CD4-positive, alpha-beta memory T cell (primary cell): ENCODE measurements at places on chromosomes 12 and 14. TPM values are rescaled to one million over a fixed set of nuclear protein-coding genes. Genes with fewer than 3 reads are reported as not detected.
A peak's percentile ranks its signal among the peaks of the same experiment; 100 is the strongest.

Gene CPNE6
- total RNA-seq, result not detected

Gene SRRM4
- not detected for total RNA-seq

GRCh38 chr12:122099856-122100255, 21.3 kb downstream of the MLXIP start:
- peak; percentile 14 for DNase-seq
- H3K36me3 ChIP-seq, result no peaks in the 10 kb centered on the region
- H3K27ac ChIP-seq, result peak overlapping the region; percentile 29

Gene GNB3
- 5.1 TPM for total RNA-seq

- no peak overlapping the region for H3K4me3 ChIP-seq
- H3K27me3 ChIP-seq, result peaks cover 15% of the 10 kb centered on the region
- H3K27ac ChIP-seq, result no peak overlapping the region
- no peak for DNase-seq
- H3K4me1 ChIP-seq, result peaks cover 22% of the 10 kb centered on the region
- no peaks in the 10 kb centered on the region for H3K36me3 ChIP-seq
Measured at GRCh38 chr12:131832321-131833231, 4.4 kb downstream of the MMP17 start.

DNA sequence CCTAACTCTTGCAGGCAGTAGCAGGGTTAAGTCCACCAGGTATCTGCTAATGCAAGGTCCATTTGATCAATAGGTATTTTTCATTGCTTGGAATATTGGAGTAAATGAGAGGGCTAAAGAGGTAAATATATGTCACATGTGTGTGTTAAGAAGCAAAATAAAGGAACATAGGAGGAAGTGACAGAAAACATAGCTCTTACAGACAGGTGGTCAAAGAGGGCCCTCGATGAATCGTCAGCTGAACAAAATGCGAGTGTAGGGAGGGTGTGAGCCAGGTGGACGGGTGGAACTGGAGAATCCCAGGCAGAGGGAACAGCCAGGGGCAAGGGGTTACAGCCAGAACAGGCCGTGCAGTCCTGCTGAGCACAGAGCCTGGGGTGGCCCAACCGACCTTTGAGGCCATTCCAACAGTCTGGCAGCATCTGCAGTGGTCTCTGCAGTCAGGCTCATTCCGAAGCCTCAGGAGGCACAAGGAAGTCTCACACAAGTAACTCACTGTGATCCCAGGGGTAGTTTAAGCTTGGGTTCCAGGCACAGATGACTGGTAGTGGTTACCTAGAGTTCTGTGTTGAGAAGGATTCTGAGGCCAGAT, 43.2 kb downstream of the CCDC88C start:
- H3K27ac ChIP-seq, result peak overlapping the region; percentile 79
- H3K27me3 ChIP-seq, result no peaks in the 10 kb centered on the region
- no peak overlapping the region for H3K4me3 ChIP-seq
- peaks cover 99% of the 10 kb centered on the region for H3K4me1 ChIP-seq
- no peak for DNase-seq
- H3K36me3 ChIP-seq, result peaks cover 15% of the 10 kb centered on the region

DNA sequence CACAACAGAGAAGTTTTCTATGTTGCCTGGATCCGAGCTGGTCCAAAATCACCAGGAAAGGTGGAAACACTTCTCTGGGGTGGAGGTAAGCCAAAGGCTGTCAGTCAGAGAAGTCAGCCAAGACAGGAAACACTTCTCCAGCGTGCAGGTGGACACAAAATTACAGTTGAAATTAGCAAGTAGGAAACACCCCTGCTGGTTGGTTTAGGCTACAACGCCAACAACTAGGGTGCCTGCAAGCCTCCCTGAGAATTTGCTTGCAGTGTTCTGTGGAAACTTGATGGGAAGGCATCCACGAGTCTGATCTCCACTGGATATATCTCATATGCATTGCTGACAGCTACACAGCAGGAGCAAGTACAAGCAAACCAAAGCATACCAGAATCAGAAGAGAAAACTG, 600.5 kb downstream of the RERGL start:
- no peak overlapping the region for H3K4me3 ChIP-seq
- no peak for DNase-seq
- H3K36me3 ChIP-seq, result no peaks in the 10 kb centered on the region
- no peaks in the 10 kb centered on the region for H3K27me3 ChIP-seq
- no peaks in the 10 kb centered on the region for H3K4me1 ChIP-seq

- peaks cover 49% of the 10 kb centered on the region for H3K4me1 ChIP-seq
- H3K4me3 ChIP-seq, result no peak overlapping the region
- no peak overlapping the region for H3K27ac ChIP-seq
- no peaks in the 10 kb centered on the region for H3K27me3 ChIP-seq
- no peak for DNase-seq
- no peaks in the 10 kb centered on the region for H3K36me3 ChIP-seq
Measured at GRCh38 chr14:50057331-50057730, 59.0 kb downstream of the VCPKMT start.

- DNase-seq, result peak; percentile 34
- peak overlapping the region; percentile 74 for H3K4me3 ChIP-seq
- H3K4me1 ChIP-seq, result peaks cover 89% of the 10 kb centered on the region
- H3K36me3 ChIP-seq, result peaks cover 4% of the 10 kb centered on the region
- H3K27me3 ChIP-seq, result no peaks in the 10 kb centered on the region
Measured at GRCh38 chr12:75481774-75482173, 1.2 kb downstream of the GLIPR1 start.

GRCh38 chr14:102507857-102508312, 1.7 kb downstream of the ANKRD9 start:
- DNase-seq, result no peak
- no peak overlapping the region for H3K27ac ChIP-seq
- H3K27me3 ChIP-seq, result no peaks in the 10 kb centered on the region
- H3K36me3 ChIP-seq, result no peaks in the 10 kb centered on the region
- H3K4me3 ChIP-seq, result no peak overlapping the region
- H3K4me1 ChIP-seq, result peaks cover 13% of the 10 kb centered on the region

Gene C14orf132
- 18.2 TPM for total RNA-seq

Gene TAS2R31
- total RNA-seq, result 3.1 TPM

DNA sequence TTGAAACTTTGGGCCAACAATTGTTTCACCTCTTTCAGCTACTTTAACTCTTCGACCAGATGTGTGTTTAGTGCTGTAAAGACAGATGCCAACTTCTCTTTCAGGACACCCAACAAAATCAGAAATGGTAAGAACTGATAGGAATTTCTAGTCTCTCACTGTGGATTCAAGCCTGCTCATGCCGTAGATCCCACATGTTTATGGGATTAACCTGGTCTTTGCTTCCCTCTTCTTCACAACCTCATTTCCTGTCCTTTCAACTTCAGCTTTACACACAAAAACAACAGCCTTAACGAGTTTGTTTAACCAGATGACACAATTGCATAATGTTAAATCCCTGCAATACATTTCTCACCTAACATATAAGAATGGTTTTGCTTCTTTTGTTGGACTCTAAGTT, 1031.9 kb upstream of the LRFN5 start:
- no peak overlapping the region for H3K27ac ChIP-seq
- no peaks in the 10 kb centered on the region for H3K27me3 ChIP-seq
- no peaks in the 10 kb centered on the region for H3K4me1 ChIP-seq

DNA sequence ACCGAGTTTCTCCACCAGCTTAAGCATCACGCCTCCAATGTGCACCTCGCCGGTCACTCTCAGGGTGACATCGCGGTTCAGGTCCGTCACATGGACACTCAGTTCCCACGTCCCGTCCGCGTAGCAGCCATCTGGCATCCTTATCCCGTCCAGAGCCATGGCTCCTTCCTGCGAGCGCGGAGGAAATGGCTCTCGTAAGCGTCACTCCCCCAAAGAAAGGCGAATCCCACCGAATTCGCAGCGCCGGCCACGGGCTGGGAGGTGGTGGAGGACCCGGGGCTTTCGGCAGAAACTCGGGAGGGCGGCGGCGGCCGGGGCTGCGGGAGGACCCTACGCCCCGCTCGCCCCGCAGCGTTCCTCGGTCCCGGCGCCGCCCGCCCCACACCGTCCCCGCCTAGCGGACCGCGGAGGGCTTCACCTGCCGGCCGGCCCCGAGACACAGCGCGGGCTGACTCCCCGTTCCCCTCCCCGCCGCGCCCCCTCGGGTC, 396 bp downstream of the FERMT2 start:
- peaks cover 45% of the 10 kb centered on the region for H3K27me3 ChIP-seq
- H3K27ac ChIP-seq, result no peak overlapping the region
- no peak for DNase-seq
- peak overlapping the region; percentile 47 for H3K4me3 ChIP-seq
- H3K4me1 ChIP-seq, result peaks cover 20% of the 10 kb centered on the region

DNA sequence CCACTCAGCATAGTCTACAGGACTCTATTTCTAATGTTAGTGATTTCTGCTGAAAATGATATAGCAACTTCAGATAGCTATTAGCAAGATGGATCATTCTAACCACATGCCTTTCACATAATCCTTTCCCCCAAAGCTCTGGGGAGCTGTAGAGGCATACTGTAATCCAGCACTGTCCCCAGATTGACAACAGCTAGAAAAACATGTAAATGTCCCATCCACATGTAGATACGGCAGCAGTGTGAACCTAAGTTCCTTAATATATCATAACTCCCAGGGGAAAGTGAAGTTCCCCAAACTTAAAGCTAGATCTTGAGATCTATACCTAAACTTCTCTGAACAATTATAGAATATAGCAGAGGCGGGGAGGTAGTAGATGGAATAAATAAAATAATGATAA, 14.0 kb downstream of the ZNF664 start:
- no peak overlapping the region for H3K27ac ChIP-seq
- peaks cover 28% of the 10 kb centered on the region for H3K36me3 ChIP-seq
- no peaks in the 10 kb centered on the region for H3K4me1 ChIP-seq
- DNase-seq, result no peak

DNA sequence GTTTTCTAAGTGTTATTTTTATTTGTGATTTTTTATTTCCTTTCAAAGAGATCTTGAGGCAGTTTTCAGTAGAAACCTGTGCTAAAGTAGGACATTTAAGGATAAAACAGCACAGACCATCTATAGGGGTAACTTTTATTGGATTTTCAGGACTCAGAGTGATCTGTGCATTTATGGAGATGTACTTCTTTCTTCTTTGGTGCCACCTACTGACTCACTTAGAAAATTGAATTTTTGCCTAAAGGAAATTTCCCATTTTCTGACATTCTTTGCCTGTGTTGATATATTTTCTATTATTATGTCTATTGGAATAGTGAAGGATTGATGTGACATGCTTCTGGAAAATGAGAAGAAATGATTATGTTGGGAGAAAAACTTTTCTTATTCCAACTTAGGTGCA, 113.0 kb downstream of the UNC79 start:
- no peaks in the 10 kb centered on the region for H3K36me3 ChIP-seq
- no peaks in the 10 kb centered on the region for H3K4me1 ChIP-seq

Gene CISTR
- not detected for total RNA-seq

GRCh38 chr14:31536201-31536960, 24.8 kb upstream of the NUBPL start:
- H3K4me3 ChIP-seq, result no peak overlapping the region
- DNase-seq, result no peak
- no peaks in the 10 kb centered on the region for H3K36me3 ChIP-seq
- H3K4me1 ChIP-seq, result no peaks in the 10 kb centered on the region

Gene ERP27
- 9.3 TPM for total RNA-seq

GRCh38 chr12:13183620-13184019, 12.9 kb upstream of the EMP1 start:
- H3K27me3 ChIP-seq, result no peaks in the 10 kb centered on the region
- DNase-seq, result no peak
- H3K4me1 ChIP-seq, result peaks cover 17% of the 10 kb centered on the region
- no peaks in the 10 kb centered on the region for H3K36me3 ChIP-seq
- no peak overlapping the region for H3K27ac ChIP-seq

- no peak overlapping the region for H3K27ac ChIP-seq
- H3K27me3 ChIP-seq, result no peaks in the 10 kb centered on the region
- H3K4me3 ChIP-seq, result no peak overlapping the region
Measured at GRCh38 chr14:31619440-31619839, 58.2 kb downstream of the NUBPL start.

DNA sequence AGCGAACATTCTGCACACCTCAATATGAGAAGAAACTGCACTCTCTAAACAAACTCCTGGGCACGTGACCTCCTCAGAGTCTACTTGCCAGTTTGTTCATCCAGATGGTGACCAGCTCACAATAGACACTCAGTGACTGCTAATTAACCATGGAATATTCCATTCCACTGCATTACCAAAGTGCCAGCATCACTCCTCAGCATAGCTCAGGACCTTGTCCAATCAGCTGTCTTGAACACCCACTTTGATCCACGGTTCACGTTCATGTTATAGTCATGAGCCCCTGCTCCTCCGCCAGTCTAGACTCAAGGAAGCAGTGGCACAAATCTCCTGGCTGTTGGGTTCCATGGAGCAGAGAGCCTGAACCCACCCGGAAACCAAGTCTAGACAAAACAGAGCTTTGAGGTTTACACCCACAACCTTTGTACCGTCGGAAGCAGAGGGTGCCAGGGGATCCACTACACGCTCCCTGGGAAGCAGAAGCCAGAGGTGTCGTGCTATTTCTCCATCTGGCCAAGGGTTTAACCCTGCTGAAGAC, 285.3 kb downstream of the ZFP36L1 start:
- H3K4me1 ChIP-seq, result peaks cover 53% of the 10 kb centered on the region
- peak overlapping the region; percentile 27 for H3K27ac ChIP-seq
- H3K4me3 ChIP-seq, result peak overlapping the region; percentile 28
- no peaks in the 10 kb centered on the region for H3K36me3 ChIP-seq
- no peaks in the 10 kb centered on the region for H3K27me3 ChIP-seq

Gene GRIP1
- total RNA-seq, result 3.3 TPM

Gene TMEM179
- total RNA-seq, result not detected
